HuH-7 (cell line): ENCODE measurements at places on chromosomes 7 and 10.
A peak's percentile ranks its signal among the peaks of the same experiment; 100 is the strongest.

DNA sequence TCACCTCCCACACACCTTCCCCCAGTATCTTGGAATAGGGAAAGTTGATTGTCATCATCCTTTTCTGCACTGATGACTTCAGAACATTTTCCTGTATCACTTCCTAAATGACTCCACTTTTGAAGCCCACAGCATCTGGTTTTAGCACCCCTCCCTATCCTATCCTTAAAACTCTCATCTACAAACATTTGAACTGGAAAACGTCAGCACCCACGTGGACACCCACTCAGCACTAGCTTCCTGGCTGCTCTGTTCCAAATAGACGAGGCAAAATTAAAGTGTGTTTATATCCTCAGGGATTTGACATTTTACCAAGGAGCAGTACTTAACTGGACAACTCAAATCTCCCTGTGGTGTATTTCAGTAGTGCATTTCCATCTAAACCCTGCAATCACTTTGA lies 73.9 kb downstream of the REEP3 start:
- no peak for DNase-seq

DNA sequence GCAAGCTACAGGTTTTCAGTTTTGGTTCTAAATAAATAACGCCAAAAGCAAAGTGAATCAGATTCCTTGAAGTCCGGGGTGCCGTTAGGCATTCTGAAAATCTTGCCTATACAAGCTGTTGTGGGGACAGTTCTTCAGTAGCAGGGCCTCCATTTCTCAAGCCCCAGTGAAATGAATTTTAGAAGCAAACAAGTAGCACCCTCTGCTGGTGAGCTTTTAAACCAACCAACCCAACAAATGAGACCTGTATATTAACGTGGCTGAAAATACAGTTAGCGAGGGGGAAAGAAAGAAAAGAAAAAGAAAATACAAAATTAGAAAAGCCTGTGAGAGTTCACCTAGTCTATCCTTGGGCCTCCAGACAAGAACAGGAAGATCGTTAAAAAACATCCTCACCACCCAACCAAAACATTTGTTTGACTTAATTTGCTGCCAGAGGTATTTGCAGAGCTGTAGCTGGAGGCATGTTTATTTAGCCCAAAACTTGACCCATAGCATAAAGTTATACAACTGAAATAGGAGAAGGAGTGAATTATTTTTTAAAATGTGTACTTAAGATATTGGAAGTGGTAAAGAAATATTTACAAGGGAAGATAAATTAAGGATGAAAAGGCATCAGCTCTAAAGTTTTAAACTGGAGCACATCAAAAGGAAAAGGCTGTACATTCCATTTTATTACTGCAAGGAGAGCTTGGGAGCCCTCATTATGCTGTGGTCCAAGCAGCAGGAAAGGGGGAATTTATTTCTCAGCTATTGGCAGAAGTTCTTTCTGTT lies 98.9 kb downstream of the DYNC1I1 start:
- peak; percentile 26 for DNase-seq

GRCh38 chr10:24952707-24953645 lies 570 bp upstream of the PRTFDC1 start:
- peak; percentile 81 for DNase-seq

- DNase-seq, result no peak
These were observed 114.1 kb downstream of the LHFPL3 start for GRCh38 chr7:104442481-104442880.

DNA sequence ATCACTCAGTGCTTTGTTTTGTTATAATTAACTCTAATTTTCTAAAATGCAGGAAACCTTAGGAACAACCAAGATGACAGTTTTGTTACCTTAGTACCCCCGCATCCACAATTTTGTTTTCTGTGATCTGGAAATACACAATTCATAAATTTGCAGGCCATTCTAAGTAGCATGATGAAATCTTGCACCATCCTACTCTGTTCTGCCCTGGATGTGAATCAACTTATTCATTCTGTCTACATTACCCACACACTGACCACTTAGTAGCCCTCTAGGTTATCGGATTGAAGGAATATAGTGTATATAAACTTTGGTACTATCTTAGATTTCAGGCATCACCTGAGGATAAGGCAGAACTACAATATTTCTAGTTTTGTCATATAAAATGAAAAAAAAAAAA lies 155.9 kb downstream of the CTTNBP2 start:
- no peak for DNase-seq

GRCh38 chr7:21462081-21462480 lies 34.2 kb downstream of the SP4 start:
- DNase-seq, result no peak

GRCh38 chr7:12975412-12975811 lies 288.0 kb downstream of the ARL4A start:
- no peak for DNase-seq

GRCh38 chr7:82419200-82419599 lies 24.4 kb downstream of the CACNA2D1 start:
- DNase-seq, result no peak

- DNase-seq, result no peak
These were observed 38.8 kb upstream of the ZRANB1 start for GRCh38 chr10:124903111-124903510.

- DNase-seq, result no peak
These were observed 4.8 kb upstream of the BMPER start for GRCh38 chr7:33900501-33900900.

- no peak for DNase-seq
These were observed 129.1 kb downstream of the SEPTIN14 start for GRCh38 chr7:55733241-55734140.

DNA sequence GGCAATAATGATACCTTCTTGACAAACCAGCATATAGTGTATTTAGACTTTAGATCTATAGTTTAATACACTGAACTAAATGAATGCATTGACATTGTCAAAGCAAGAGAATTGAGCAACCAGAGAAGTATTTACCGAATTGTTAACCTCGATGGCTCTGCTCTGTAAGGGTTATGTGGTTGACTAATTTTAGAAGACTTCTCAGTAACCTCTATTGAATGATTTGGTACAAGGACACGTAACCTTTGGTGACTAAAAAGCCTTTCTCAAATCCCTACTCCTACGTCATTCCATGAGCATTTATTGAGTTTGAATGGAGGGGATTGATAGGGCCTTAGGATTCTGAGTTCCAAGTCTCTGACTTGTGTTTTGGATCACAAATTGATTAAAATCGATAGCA lies 67.6 kb downstream of the MDFIC start:
- DNase-seq, result no peak

- DNase-seq, result no peak
These were observed 27.4 kb upstream of the EGR2 start for GRCh38 chr10:62843600-62843999.

- DNase-seq, result no peak
These were observed 24.2 kb upstream of the AQP1 start for GRCh38 chr7:30887464-30887872.

DNA sequence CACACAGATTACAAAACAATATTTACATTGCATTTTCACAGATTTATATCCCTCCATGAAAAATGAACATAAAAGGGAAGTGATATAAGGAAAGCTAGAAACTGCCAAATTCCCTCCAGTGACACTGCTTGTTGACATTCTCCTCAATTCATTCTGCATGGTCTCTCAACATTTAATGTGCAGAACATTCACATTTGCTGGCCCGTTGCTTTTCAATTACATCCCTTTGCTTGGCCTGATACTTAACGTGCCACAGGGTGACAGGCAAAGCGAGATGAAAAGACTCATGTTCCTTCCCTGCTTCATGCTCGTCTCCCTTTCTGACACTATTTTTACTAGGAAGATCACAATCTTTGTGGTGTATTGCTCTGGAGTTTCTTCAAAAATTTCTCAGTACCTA lies 1019.7 kb upstream of the LRRN3 start:
- DNase-seq, result no peak

DNA sequence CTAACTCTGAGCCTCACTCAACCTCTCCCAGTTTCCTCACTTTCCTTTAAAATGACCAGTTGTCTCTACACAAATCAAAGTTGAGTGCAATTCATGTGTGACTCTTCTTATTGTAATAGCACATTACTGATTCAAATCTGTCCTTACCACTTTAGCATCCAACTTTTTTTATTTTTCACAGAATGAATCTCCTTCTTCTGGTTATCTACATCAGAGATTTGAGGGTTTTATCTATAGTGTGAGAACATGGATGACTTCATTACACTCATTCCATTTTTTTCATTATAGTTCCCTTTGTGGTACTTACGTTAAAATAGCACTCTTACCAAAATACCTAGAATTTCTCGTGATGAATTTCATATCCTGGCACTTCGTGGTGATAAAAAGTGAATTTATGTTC lies 43.3 kb downstream of the RTKN2 start:
- DNase-seq, result no peak

- no peak for DNase-seq
These were observed 77.0 kb downstream of the ITIH5 start for GRCh38 chr10:7589748-7590147.

DNA sequence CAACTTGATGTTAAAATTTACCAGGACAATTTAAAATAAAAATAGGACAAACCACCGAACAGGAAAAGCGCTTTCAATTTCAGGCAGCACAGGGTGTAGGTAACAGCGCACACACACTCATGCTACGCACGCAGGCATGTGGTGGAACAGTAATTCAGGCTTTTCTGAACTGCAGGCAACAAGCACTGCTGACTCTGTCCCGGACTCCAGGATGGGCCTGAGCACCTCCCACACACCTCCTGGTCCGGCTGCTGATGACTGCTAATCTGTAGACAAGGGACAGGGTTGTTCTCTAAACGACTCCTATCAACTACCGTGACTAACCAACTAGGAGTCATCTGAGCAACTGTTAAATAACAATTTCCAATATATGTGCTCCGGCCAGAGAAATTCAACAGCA lies 192.6 kb upstream of the FRMD4A start:
- DNase-seq, result no peak

GRCh38 chr7:143388491-143389101 lies 7.5 kb downstream of the ZYX start:
- no peak for DNase-seq

- DNase-seq, result peak; percentile 89
These were observed 138.2 kb downstream of the SVIL start for GRCh38 chr10:29496341-29497162.

DNA sequence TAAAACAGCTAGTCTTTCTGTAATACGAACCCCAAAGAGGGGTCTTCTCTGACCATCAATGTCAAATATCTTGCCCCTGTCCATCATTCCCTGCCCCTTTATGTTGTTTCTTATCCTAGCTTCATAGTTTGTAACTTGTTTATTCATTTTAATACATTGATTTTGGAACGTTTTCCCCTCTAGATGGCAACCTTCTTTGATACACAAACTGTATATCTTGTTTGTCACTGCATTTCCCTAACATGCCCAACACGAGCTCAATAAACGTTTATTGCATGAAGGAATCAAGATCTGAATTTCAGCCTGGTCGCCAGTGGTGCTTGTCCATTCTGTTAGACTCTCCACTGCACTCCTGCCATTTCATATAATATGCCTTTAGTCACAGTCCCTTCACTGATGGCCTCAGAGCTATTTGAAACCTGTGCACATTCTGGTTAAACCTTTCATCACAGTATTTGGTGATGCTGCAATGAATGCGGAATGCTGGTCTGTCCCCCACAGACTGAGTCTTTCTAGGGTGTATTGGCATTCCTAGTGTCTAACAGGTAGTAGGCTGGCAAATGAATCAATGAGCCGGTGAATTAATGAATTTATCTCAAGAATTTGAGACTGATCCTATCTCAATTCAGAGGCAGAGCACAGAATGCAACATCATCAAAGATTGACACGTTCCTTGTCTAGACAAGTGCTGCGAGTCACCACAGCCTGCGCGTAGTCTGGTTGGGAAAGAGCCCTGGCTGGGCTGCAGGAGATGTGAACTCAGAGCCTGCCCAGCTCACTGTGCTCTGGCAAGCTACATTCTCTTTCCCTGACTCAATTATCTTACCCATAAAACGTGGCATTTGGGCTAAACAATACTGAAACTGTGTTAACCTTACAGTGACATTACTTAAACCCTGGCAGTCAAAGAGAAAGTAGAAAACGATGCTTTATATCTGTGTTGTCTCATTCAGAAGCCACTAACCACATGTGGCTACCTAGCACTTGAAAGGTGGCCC lies 55.2 kb upstream of the FRMD4A start:
- DNase-seq, result no peak

DNA sequence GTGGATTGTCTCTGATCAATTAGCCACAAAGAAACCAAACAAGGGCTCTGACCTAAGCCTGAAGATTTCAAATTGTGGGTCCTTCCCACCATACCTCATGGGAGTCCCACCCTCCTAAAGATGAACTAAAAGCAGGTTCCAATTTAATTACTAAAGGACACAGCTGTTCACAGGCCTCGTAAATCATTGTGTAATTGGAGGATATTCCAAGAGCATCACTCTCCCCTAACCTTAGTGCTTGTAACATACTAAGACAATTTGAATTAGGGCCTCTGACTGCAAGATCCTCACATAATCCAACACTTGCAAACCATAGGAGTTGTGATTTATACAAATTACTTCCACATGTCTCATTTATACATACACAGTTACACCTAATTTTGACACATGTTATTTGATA lies 44.4 kb downstream of the FOXI2 start:
- DNase-seq, result no peak

DNA sequence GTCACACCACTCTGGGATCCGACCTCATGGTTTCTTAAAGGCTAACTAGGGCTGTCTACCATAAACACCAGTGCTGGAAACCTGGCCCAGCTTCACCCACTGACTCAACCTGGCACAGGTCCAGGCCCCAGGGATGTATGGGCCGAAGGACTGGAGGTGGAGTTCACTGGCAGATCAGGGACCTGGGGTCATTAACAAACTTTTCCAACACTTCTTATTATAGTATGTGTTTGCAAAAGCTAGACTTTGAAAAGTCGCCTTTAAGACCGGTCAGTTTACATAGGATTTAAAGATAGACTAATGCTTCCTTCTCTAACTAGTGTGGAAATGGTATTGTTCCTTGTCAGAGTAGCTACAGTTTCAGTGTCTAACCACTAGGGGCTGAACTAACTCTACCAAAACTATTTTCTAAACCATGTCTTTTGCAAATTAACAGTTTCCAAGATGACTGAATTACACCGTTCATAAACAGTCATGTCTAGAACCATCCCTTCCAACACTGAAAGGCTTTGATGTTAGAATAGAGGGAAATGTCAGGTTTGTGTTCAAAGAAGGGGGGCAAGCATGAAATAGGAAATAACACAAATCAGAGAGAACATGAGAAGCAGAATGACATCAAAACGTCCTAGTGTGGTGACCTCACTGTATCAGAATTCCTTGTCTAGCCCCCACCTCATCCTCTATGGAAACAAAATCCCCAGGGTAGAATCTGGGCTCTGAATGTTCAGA lies 29.7 kb downstream of the STN1 start:
- peak; percentile 37 for DNase-seq

- DNase-seq, result no peak
These were observed 24.4 kb upstream of the ZMIZ2 start for GRCh38 chr7:44724276-44724675.

DNA sequence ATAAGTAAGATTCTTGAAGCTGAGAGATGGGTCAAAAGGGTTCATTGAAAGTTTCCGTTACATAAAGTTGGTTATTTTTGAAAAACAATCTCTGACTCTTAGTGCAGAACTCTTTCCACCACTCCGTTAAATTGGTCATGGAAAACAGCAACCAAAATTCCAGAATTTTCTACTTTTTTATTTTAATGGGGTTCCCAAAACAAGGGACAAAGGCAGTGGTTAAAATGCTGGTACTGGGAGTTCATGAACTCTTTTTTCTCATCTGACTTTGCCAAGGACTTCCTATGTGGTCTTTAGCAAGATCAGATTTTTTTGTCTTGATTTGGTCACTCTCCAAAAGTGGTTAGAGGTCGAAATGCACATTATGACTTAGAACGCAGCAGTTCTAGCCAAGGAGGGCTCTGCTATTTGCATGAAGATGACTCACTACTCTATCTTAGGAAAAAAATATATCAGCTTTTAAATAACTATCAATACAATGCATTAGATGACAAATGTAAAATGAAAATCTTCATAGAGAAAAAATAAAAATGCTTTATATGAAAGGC lies 145.7 kb downstream of the REEP3 start:
- no peak for DNase-seq
